Activated CD4-positive, alpha-beta T cell treated with anti-CD3 and anti-CD28 coated beads, Interleukin-2, amount 50 U/mL, for 48 hours (primary cell): ENCODE measurements at places on chromosomes 6 and 20.

DNA sequence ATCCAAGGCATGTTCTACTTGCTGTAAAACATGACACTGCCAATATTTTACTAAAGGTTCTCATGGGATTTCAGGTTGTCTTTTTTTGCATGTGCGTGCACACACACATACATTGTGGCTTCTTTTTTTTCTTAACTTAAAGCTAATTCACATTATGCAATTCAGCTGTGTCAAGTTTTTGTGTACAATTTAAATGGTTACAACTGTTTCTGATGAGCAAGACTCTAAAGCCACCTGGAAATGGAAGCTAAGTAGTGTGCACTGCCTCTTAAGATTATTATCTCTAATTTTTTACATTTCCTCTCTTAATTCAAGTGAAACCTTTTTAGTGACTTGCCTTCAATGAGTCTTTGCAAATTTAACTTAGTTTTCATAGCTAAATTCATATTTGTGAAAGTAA lies 75.3 kb downstream of the TULP4 start:
- no peak for DNase-seq

DNA sequence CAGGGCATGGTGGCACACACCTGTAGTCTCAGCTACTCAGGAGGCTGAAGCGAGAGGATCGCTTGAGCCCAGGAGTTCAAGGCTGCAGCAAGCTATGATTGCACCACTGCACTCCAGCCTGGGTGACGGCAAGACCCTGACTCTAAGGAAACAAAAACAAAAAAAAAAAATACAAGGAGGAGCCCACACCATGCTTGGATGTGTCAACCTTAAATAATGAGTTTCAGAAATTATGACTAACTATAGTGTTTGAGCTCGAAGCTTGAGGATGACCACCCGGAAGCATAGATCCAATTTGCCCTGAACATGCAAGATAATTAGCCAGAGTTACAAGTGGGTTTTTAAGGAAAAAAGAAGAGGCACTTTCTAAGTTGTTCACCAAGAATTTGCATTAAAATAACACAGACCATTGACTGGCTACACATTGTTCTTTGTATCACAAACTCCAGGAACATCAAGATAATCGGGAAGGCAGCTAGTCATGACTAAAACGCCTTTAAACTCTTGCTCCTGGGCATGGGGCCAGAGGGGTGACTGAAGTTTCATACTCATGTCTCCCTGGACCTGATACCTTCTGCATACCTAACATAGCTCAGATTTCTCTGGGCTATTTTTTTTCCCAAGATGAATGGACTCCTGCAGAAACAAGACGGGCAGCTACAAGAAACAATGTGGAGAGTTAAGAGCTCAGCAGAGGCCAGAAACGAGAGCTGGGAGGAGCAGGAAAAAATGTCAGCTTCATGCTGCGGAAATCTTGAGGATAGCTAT lies 289.6 kb downstream of the PREX1 start:
- DNase-seq, result no peak

DNA sequence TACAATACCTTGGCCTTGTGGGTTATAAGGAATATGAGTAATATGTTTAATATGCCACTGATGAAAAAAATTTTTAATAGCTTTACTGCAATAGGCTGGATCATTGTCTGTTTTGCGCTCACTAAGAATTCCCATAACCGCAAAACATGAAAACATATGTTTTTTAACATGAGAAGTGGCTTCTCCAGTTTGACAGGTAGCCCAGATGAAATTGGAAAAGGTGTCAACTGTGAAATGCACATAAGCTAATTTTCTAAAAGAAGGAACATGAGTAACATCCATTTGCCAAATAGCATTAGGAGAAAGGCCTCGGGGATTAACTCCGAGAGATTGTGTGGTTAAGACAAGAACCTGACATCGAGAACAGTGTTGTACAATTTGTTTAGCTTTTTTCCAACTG lies 4.9 kb downstream of the GLYATL3 start:
- DNase-seq, result no peak

DNA sequence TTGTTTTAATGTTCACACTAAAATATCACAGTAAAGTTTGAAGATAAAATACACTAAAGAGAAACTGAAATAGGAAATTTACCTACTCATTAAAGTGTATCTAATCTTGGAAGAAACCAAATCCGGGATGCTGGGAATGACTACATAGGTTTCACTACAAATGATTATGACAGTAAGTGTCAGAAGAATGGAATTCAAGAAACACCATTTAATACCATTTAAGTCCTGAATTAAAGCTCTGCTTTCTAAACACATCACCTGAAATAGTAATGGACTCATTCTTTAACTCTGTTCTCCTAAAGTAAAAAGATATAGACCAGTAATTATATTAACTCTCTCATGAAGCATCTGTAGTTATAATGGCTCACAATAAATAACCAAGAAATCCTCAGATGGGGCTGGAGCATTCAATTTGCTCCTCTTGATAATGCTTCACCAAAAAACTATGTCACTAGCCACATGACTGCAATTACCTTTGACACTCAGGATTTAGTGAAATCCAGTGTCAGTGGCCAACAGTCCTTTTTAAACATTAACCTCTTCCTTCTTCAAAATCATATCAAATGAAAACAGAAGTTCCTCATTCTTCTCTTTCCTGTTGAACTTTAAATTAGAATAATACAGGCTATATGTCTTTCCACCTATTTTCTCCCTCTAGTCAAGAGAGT lies 41.4 kb downstream of the MAP7 start:
- DNase-seq, result no peak

DNA sequence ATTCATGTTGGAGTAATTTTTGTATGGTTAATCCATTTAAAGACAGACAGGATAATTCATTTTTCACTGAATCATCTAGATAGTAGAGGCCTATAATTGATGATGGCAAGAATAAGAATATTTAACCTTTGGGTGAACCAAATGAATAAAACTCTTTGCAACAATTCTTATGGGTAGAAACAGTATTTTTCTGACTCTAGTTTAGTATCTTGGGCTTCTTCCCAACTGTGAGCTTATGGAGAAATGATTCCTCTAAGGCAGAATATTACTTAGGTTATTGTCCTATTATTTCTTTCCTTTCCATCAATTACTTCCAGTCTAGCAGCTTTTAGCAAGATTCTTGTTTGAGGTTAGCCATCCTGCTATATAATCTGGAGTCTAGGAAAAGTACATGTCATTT lies 734.9 kb upstream of the FLRT3 start:
- no peak for DNase-seq

DNA sequence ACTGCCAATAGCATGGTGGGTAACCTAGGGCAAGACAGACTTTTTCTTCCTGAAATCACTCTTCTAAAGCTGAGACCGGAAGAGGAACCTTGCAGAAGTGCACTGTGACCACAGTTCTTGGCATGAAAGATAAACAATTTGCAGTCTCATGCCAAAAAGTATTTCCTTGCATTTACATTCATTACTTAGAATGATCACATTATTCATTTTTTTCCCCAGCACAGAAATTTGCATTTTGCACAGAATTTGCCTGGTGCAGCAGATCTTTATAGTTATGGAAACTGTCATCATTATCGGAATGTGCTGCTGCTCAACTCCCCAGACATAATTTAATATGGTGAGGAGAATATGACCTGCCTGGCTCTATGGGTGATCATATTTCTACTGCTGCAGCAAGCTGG lies 42.2 kb upstream of the EDN3 start:
- no peak for DNase-seq

DNA sequence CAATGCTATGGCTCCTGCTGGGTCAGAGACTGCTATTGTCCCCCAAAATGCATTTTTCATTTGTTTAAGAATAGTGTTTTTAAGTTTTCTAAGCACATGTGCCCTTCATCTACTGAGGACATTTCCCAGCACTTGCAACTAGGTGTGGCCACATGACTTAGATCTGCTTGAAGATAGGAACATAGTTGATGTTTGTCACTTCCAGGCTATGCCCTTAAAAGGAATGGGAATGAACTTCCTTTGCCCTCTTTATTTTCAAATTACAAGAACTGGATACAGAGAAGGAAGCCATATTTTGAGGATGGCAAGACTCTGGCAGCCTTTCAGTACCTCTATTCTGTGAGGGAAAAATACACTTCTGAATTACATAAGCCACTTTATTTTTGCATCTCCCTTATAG lies 203.0 kb upstream of the TFAP2D start:
- DNase-seq, result no peak

GRCh38 chr6:16322666-16323312 lies 84.4 kb downstream of the GMPR start:
- DNase-seq, result peak; percentile 78

GRCh38 chr6:85561750-85562357 lies 31.8 kb downstream of the SNX14 start:
- no peak for DNase-seq
